ENCODE measurements at places on chromosomes 1 and 21.

GRCh38 chr1:212070720-212071302 lies 35.3 kb downstream of the DTL start:
- DNase-seq = peak; percentile 24

- no peak for DNase-seq
These were observed 221.1 kb downstream of the NPHP4 start for GRCh38 chr1:5770981-5771765.

- DNase-seq = no peak
These were observed 625.9 kb upstream of the PKN2 start for GRCh38 chr1:88058205-88058604.

DNA sequence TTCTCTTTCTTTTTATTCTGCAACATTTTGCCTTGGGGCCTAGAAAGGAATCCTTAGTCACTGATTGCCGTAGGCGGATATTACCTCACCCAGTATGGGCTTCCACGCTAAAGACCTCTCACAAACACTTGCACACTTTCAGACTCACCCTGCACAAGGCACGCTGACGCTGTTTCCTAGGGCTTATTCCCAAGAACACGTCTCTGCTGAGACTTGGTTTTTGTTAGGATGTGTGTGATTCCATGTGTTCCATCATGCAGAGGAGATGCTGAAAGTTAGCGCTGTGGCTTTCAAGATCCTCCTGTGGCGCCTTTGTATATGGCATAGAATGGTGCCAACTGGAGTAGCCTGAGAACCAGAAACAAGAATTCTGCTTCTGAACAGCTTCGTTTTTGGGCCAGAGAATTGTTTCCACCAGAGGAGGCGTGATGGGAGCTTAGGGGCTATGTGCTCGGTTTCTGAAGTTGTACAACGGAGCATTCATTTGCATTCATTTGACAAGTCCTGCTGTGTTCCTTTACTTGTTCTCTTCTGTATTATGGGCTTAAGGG lies 297.0 kb downstream of the DISC1 start:
- DNase-seq = no peak

DNA sequence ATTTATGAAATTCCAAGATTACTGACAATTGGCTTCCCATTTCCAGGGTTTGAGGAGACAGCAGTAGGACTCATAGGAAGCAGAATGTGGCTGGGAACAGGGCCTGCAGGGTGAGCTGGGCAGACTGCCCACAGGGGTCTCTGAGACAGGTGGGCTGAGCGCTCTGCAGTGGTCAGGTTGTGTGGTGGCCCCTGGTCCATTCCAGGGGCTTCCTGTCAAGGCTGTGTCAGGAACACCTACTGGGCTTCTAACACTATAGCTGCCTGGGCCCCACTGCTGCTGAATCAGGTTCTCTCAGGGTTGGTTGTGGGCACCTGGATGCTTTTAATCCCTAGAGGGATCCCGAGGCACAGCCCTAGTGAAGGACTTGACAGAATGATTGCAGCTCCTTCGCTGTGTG lies 72.1 kb downstream of the BACE2 start:
- no peak for DNase-seq

- DNase-seq = no peak
These were observed 40.9 kb upstream of the TMEM52 start for GRCh38 chr1:1959840-1960479.

- DNase-seq = no peak
These were observed 10.6 kb downstream of the ZZZ3 start for GRCh38 chr1:77671836-77672235.

- no peak for DNase-seq
These were observed 54.6 kb downstream of the TOMM20 start for GRCh38 chr1:235073968-235074522.

DNA sequence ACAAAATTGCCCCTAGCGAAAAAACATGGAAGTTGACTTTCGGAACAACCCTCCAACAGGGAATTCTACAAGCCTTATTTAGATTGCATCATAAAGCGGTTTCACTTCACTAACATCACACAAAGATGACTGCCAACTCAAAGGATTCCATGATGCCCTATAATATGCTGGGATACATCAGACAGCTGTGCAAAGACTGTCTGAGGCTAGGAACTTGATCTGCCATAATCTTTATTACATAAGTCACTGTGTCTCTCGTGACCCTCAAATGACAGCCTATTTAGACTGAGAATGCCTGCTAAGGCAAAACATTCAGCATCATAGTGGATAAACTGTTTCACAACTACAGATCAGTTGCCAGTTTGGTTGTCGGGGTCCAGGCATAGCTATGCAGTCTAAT lies 23.8 kb downstream of the FH start:
- no peak for DNase-seq

- DNase-seq = no peak
These were observed 591.7 kb downstream of the PLPP3 start for GRCh38 chr1:55987491-55988249.

DNA sequence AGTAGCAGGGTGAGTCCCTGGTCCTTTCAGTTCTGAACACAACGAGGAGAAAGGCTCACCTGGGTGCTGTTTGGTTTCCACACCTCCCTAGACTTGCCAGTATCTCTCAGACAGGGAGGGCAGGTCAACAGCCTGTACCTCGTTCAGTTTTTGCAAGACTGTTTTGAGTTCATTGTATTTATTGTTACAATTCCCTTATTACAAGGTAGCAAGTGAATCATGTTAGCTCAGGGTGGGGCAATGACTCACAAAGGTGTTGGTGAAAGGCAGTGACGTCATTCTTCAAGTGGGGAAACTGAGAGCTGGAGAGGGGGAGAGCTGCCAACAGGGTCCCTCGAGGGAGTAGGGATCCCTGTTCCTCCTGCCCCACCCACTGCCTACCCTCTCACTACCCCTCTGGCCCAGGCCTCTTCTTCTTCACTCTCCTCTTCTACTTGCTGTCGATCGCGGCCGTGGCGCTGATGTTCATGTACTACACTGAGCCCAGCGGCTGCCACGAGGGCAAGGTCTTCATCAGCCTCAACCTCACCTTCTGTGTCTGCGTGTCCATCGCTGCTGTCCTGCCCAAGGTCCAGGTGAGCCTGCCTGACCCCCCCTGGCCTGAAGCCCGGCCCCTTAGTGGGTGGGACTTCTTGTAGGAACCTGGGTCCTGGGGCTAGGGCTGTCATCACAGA lies 13.4 kb downstream of the SERINC2 start:
- no peak for DNase-seq

DNA sequence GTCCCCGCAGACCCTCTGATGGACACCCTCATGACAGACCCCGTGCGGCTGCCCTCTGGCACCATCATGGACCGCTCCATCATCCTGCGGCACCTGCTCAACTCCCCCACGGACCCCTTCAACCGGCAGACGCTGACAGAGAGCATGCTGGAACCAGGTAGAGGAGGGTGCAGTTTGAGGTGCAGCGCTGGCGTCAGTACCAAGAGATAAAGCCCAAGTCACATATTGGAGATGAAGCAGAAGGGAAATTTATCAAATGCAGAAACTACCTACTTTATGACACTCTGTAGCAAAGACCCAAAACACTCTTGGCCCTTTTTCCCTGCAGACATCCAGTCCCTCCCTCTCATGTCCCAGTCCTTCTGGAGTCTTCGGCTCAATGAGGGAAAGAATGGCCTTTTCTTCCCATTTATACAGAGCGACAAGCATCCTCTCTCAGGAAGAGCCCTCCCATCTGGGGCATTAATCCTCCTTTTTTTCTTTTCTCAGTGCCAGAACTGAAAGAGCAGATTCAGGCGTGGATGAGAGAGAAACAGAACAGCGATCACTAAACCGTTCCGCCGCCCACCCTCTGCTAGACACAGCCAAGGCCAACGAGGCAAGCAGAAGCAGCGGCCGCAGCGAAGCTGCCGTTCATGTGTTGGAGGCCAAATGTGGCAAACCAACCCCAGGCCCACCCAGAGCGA lies 30.8 kb upstream of the KIF1B start:
- no peak for DNase-seq

- no peak for DNase-seq
These were observed 243.9 kb upstream of the ZRANB2 start for GRCh38 chr1:71324671-71325267.

DNA sequence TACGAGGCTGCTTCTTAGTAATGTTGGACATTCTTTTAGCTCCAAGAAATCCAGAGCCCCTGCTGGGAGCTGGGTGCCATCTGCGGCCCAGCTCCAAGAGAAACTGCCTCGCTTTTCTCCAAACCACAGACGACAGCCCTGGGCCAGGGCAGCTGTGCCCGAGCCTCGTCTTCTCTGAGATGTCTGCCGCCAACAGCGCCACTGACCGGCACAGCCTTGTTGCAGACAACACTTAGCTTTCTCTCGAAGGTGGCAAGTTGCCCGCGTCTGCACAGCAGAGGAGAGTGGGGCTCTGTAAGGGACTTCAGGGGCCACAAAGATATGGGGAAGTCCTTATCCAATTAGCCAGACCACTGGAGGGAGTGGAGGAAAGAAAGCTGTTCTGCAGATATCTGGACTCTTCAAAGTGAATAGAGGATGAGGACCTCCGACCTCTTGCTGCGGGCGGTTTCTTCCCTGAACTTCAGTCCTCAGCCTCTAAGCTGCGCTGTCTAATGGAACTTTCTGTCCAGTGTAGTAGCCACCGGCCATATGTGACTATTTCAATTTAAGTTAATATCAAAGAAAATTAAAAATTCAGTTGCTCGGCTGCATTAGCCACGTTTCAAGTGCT lies 63.9 kb upstream of the DISP3 start:
- no peak for DNase-seq

DNA sequence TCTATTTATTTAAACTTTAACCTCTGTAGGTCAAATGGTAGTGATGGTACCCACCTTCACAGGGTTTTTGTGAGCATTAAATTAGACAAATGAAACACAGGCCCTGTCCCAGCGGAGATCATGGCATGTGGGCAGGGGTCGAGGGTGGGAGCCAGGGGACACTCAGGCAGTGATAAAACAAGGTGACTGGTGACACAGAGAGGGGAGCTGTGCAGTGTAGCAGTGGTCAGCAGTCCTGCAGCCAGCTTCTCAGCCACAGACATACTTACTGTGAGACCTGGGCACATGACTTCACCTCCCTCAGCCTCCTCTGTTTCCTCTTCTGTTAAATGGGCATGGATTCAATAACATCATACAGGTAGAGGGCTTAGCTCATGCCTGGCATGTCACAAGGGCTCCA lies 44.9 kb downstream of the SRRM1 start:
- no peak for DNase-seq

- no peak for DNase-seq
These were observed 277.3 kb downstream of the MATN1 start for GRCh38 chr1:30446095-30446494.

DNA sequence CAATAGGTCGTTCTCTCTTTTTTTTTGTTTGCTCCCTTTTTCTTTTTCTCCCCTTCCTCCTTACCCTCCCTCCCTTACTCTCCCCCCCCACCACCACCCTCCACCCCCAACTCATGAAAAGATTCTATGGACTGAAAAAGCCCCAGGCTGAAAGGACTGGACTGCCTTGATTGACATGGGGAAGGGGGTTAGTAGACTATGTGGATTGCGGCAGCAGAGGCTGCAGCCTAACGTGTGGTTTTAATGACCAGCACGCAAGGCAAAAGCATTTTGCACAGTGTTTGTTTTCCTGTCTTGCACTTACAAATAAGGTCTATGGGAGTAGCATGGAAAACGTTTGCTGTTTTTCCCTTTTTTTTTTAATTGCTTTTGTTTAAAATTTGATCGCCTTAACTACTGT lies 5.5 kb downstream of the ZBTB18 start:
- DNase-seq = no peak
